ENCODE measurements at places on chromosomes 11 and 22.
A peak's percentile ranks its signal among the peaks of the same experiment; 100 is the strongest.

DNA sequence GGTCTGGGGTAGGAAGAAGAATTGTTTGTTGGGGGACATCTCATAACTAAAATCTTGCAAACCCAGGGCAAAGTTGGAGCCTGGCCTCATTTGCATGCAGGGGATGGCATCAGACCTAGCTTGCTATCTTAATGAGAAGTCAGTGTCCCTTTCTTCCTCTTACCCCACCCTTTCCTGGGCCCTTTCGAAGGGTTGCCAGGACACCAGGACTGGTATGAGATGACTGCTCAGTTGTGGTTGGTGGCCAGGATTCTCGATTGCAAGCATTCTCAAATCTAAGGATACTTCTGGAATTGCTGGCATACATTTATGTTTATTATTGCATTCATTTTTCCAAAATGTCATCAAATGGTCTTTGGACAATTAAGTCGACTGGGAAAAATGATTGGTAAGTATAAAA, 131.0 kb downstream of the SLC1A2 start:
- DNase-seq, result no peak

DNA sequence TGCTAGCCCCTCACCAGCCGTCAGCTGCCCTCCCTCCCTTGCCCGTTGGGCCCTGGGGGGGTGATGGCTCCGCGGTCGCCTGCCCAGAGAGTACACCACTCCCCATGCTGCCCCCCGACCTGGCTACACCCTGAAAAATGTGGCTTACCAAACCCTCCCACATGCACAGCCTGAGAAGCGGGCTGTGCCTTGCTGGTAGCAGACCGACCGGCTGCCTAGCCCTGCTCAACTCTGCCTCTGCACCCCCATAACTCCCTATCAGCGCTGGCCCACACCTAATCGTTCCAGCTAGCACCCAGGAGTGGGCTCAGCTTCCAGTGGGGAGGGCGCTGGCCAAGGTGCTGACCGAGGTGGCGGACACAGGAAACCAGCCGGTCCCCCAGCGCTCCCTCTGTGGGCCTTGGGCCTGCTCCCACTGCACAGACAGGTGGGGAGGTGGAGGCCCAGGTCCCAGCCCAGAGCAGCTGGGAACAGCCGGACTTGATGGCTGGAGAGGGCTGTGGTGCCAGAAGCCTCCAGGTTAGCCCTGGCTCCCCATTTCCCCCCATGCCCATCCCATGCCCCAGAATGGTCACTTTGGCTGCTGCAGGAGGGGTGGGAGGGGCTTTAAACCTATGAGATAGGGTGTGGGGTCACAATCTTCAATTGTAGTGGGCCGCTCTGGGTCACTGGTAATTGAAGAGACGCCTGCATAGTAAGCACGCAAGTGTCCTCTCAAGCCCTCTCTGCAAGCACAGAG, 32.1 kb upstream of the PRODH start:
- DNase-seq, result no peak

- DNase-seq, result no peak
These were observed 104.5 kb upstream of the RCN1 start for GRCh38 chr11:31986201-31986889.

- no peak for DNase-seq
These were observed 3.8 kb downstream of the AIP start for GRCh38 chr11:67486481-67487195.

DNA sequence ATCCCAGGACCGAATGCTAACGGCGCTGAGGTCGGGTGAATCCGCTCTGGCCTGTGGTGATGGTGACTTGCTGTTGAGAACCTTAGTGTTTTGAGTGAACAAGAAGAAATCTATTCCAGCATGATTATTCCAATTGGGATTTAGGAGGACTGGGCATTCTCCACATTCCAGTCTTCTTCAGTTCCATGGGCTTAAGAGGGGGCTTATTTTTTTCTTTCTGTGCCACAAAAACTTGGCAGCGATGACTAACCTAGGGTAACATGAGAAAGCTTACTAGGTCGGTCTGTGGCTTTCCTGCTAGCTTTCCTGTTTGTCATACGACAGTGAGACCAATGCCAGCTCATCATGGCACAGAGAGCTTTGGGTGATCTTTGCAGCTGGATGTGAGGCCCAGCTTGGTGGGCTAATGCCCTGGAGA, 62.9 kb upstream of the ATXN10 start:
- peak; percentile 40 for DNase-seq

DNA sequence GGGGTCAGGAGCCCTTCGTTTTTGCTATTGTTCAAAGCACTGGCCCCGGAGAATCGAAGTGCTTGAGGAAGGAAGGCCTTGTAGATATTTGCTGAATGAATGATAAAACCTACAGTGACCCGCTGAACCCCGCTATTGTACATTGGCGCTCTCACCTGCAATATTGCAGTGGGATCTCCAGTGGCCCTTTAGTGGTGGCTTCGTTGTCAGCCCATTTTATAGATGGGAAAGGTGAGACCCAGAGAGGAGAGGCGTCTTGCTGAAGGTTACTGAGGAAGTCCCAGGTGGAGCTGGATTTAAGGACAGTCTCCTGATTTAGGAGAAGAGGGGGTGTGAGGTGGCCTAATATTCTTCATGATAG, 1.2 kb downstream of the CDC42EP2 start:
- no peak for DNase-seq

GRCh38 chr11:66015936-66016792, 4.4 kb downstream of the CST6 start:
- DNase-seq, result no peak

DNA sequence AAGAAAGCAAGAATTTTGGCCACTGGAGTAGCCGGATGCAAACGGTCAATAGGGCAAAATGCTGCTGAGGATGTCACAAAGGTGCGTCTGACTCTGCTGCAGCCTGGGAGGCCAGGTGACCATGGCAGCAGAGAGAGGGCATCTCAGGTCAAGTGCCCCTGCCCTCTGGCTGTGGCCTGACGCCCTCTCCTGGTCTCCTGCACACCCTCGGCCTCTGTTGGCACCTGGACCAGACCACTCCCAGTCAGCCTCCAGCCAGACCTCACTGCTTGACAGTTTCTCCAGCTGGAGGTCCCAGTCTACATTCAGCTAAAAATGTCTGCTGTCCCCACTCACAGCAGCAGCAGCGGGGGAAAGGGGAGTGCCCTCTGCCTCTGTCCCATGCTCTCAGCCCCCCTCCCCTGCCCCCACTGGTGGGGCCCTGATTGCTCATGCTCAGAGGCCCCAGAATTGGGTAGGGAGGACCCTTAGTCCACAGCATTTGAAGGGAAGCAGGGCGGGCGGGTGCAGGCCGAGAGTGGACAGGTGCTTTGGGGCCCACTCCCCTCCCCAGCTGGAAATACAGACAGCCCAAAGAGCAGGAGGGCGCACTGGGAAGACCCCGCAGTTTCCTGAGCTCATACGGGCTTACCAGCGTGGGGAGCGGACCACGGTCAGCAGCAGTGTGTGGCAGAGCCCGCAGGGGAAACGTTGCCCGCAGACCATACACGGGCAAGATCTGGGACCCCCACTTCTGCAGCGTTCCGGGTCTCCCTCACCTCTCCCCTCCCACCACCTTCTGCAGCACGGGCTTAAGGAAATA, 1.6 kb upstream of the BRSK2 start:
- DNase-seq, result no peak

DNA sequence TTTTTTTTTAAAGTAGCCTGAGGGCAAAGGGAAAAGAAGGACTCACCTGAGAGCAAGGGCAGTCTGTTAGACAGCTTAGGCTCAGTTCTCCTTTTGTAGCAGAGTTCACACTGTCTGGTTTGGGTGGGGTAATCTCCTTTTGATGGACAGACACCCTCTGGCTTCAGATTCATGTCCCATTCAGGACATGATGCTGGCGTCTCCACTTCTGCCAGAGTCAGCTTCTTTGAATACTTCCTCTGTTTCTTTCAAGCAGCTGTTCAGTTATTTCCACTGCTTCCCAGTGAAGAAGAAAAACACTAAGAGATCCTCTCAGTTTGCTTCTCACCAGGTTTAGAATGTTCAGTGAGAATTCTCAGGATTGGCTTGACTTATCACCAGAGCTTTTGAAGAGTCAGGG, 79.0 kb upstream of the HSD17B12 start:
- DNase-seq, result no peak

GRCh38 chr11:27998552-27998951, 109.4 kb downstream of the KIF18A start:
- no peak for DNase-seq

GRCh38 chr11:127042445-127042844, 41.9 kb upstream of the KIRREL3 start:
- no peak for DNase-seq

DNA sequence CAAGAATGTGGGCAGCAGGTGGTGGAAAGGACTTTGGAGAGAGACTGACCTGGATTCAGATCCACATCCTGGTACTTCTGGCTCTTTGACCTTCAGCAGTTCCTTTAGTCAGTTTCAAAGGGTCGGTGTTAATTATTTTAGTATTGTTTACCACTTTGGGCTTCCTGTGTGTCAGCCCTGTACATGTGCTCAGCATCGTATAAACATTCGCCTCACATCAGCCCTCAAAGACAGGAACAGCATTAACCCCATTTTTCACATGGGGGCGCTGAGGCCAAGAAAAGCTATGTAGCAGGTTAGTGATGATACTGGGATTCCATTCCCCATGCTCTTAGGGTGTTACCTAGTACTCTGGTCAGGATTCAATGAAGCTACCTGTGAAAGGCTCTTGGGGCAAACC, 72.1 kb upstream of the YWHAH start:
- no peak for DNase-seq

GRCh38 chr11:86069408-86070101, 671 bp upstream of the PICALM start:
- DNase-seq, result peak; percentile 86

- peak; percentile 50 for DNase-seq
These were observed 4.4 kb upstream of the WEE1 start for GRCh38 chr11:9568854-9569587.

- DNase-seq, result no peak
These were observed 130.5 kb downstream of the SPON1 start for GRCh38 chr11:14093065-14093464.

- peak; percentile 36 for DNase-seq
These were observed 108.9 kb upstream of the DDI1 start for GRCh38 chr11:103927535-103927934.

DNA sequence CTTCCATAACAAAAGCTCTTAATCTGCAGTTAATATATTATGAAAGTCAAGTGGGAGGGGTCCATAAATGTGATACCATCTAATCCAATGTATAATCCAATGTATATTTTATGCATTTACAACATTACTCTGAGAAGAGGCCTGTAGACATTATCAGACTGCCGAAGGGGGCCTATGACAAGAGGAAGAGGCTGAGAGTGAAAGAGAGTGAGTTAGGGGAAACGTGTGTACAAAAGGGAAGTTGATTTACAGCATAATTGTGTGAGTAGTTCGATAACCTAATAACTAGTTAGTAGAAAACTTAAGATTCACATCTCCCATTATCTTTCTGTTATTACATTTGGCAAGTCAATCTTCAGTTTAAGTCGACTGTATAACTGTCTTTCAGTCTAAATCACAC, 86.6 kb downstream of the DDX10 start:
- DNase-seq, result no peak

- DNase-seq, result no peak
These were observed 1.2 kb upstream of the LMO2 start for GRCh38 chr11:33892906-33893594.

DNA sequence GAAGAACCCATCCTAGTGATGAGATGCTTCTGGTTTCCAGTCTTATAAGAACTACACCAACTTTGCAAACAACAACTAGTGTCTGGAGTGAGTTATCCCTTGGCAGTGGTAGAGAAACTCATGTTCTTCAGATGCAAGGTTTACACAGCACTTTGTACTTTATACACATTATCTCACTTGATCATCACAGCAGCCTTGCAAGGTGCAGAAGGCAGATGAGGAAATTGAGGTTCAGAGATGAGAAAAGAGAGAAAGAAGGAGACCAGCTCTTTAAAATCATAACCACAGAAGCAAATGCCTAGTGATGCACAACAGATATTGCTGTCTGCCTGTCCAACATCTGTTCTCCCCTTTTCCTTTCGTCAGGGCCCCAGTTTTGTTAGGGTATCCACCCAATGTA, 16.7 kb upstream of the CD44 start:
- no peak for DNase-seq

DNA sequence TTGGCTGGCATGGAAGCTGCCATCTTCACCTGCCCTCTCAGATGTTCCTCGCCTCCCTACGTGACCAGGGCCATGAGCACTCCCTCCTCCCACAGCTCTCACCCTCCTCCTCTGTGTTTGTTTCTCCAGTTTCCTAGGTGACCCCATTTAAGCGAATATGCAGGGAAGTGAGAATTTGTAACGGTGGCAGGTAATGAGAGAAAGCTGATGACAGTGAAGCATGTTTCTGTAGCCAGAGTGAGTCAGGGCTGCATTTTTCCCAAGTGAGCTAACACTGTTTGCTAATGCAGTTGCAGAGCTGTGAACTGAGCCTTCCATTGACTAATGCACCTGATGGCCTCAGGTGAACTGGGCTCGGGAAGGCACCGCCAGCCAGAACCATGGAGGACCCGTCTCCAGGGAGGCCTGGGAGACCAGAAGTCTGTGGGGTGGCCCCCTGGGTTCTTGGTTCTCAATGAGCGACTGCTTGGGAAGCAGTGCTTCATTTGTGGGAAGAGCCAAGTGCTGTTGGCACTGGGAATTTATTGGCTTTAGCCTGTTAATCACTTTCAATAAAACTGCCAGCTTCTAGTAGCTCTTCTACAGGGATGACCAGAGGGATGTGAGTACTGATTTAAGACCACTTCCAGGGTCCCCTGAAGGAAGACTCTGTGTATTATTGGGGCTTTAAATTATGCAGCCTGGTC, 64.5 kb downstream of the BARX2 start:
- DNase-seq, result peak; percentile 17

DNA sequence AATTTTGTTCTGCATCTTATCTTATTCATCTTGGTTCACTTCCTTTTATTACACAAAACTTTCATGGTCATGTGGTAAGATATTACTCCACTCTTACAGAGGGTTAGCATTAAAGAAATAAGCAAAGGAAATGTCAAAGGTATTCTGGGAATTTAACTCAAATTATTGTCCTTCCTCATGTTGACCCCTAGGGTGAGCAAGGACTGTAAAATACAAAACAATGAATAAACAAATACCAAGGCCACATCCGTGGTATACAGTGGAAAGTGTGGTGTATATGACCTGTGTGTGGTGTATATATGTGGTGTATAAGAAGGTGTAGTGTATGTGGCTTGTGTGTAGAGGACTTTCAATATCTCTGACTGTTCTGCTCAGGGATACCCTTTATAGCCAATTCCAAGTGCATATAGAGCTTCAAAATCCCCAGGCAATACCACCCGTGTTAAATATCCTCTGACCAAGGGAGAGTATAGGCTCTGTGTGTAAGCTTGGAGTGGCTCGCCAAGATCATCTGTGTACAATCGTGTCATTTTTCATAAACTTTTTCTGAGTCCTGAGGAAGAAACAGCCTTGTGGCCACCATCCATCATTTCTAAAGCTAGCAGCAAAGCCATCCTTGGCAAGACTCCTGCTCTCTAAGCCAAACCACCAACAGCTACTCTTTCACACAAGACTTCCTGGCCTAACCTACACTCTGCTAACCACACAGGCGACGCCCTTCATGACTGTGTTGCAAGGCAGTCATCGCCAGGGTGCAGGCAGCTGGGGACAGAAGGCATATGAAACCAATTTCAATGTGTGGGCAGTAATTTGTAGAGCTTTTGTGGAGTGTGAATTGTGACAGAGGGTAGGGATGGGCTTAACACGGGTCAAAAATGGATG, 548.0 kb downstream of the ETS1 start:
- no peak for DNase-seq

GRCh38 chr22:47154621-47155081, 392.2 kb downstream of the TBC1D22A start:
- no peak for DNase-seq

GRCh38 chr11:129842138-129842537, 26.5 kb downstream of the TMEM45B start:
- DNase-seq, result no peak

All from A549 (cell line).